ENCODE measurements at places on chromosomes 2 and 18. TPM values are rescaled to one million over a fixed set of nuclear protein-coding genes. Genes with fewer than 3 reads are reported as not detected.

The CREG2 gene
- 2.4 TPM for polyA plus RNA-seq

The DTNA gene
- polyA plus RNA-seq, result 49.5 TPM

The DPP10 gene
- polyA plus RNA-seq, result 0.55 TPM

The SERPINB10 gene
- polyA plus RNA-seq, result not detected

The RAX gene
- not detected for polyA plus RNA-seq

The SULT1C2 gene
- polyA plus RNA-seq, result 0.22 TPM

The SPC25 gene
- polyA plus RNA-seq, result 8.1 TPM

The ASXL3 gene
- 4.4 TPM for polyA plus RNA-seq

The RAB6D gene
- polyA plus RNA-seq, result 1.7 TPM

The ANKRD62 gene
- 0.08 TPM for polyA plus RNA-seq

The IRS1 gene
- 13.6 TPM for polyA plus RNA-seq

The LRRTM1 gene
- polyA plus RNA-seq, result 0.49 TPM

The TMEM87B gene
- 24.9 TPM for polyA plus RNA-seq

The MC5R gene
- 3.0 TPM for polyA plus RNA-seq
